ENCODE measurements at places on chromosomes 1 and 21. TPM values are rescaled to one million over a fixed set of nuclear protein-coding genes. Genes with fewer than 3 reads are reported as not detected.

DNA sequence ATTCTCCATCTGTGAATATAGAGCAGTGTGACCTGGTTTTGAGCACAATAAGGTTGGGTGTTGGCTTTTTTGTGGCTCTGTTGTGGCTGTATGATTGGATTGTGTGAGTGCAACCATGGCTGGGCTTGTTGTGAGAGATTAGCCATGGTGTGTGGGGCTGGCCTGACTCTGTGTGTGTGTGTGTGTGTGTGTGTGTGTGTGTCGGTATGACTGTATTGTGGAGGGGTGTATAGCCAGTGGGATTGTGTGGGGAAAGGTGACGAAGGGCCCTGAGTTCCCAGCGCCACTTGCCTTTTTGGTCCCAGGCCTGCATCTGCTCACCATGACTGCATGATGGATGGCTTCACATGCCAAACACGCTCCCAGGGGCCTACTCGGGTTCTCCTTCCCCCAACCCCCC lies 5.9 kb upstream of the SLC6A9 start:
- DNase-seq = no peak

The GPBP1L1 gene
- 63.0 TPM for polyA plus RNA-seq

- DNase-seq = no peak
Observed at GRCh38 chr1:30761381-30762151, 4.0 kb upstream of the LAPTM5 start.

The HS2ST1 gene
- polyA plus RNA-seq = 19.8 TPM

GRCh38 chr21:41065539-41065938 lies 102.4 kb upstream of the BACE2 start:
- DNase-seq = no peak

The NTRK1 gene
- polyA plus RNA-seq = not detected

- DNase-seq = peak; percentile 86
Observed at GRCh38 chr1:154559466-154560044, 1.1 kb upstream of the UBE2Q1 start.

DNA sequence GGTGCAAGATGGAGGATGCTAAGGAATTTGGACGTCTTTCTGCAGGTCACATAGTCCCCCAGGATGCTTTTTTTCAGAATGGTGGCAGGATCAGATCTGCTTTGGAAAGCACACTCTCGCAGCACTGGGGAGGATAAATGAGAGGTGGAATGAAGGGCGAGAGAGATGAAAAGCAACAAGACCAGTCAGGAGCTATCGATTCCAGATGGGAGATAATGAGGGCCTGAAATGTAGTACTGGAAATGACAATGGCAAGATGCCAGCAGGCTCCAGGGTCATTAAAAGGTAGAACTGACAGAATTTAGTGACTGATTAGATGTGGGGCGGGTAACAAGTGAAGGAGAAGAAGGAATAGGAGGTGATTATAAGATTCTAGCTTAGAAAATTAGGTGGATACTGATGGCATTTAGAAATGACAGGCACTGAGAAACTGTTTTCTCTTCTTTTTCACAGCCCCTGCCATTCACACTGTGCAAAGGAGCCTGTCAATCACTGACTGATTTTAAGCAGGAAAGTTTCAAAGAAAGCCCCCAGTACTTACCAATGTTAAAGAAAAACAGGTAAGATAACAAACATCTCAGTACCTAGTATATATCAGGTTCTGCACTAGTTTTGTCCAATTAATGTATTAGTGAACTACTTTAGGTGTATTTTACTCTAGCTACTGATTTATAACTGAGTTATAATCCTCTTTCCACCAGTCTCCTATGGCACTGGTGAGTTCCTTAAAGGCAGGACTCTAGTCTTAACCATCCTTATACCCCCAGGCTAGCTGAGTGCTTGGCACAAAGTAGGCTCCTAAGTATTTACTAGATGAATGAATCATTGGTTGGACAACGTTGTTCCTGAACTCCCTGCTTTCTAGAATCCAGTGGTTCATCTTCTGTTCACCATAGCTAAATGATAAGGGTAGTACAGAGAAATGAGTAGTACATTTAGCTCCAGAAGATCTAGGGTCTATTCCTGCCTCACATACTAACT lies 9.2 kb downstream of the PIGM start:
- no peak for DNase-seq

DNA sequence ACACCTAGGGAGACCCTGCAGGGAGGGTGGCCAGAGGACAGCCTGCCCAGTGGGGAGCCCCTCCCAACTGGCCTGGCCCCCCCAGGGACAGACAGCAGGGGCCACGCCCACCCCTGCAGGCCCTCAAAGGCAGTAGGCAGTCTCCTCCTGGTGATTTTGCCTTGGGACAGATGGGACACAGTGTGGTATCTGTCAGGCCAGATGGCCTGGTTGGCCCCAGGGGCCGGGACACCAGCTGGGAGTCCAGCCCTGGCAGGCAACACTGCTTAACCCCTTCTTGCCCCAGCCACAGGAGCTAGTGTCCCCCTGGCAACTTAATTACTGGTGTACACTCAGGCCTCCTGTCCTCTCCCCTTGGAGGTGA lies 17.8 kb downstream of the IFFO2 start:
- no peak for DNase-seq

GRCh38 chr1:84361796-84362195 lies 36.5 kb upstream of the DNASE2B start:
- no peak for DNase-seq

GRCh38 chr1:32709075-32709474 lies 6.5 kb upstream of the SYNC start:
- no peak for DNase-seq

The PRELP gene
- 0.68 TPM for polyA plus RNA-seq

GRCh38 chr21:15626031-15626430 lies 103.8 kb upstream of the USP25 start:
- no peak for DNase-seq

The LCE2A gene
- not detected for polyA plus RNA-seq

DNA sequence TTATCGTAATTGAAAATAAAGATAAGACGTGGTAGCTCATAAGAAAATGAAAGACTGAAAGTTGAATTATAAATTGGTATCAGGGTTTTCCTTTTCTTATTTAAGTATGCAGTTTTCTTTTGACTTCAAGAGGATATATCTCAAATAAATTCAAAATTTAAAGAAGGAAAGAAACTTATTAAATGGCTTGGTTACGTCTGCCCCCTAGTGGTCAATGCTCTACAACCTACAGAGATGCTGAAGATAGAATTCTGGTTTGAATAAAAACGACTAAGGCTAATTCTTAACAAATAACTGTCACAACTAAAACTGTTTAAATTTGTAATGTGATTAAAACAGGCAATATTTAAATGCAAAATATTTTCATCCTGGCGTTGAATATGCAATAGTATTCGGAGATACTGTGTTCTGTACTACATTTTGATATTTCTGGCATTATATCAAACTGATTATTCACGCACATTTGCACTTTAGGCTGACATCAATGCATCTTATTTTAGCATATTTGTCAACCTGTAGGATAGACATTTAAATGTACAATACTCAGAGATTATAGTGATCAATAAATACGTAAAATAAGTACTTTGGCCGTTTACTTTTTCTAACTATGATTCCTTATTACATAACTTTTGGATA lies 26.8 kb downstream of the IFI44 start:
- DNase-seq = peak; percentile 41

DNA sequence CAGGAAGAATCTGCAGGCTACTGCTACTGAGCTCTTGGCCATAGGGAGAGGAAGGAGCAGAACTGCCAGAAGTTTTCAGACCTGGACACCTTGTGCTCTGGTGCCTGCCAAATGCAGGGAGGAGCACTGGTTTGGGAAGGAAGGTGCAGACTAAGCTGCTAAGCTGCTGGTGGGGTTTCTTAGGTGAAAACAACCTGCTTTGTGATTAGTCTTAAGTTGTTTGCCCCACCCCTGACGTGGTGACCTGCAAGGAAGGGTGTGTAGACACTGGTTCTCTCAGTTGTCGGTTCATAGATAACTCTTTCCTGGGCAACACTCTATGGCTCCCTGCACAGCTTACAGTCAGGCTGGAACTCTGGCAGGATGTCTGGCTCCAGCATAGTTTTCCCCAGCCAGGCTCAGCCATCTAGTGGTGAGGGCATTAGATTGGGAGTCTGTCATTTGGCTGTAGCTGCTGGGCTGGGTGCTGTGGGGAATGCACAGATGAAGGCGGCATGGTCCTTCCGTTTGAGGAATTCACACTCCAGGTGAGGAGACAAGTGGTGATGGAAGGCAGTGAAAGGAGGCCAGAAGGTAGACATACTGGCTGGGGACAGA lies 10.3 kb upstream of the S100A10 start:
- no peak for DNase-seq

Measured in AG04450 (cell line).